Uterus (tissue), 4 donors: ENCODE measurements at places on chromosomes 5 and 9.

- DNase-seq = no peak
These were observed 944.8 kb downstream of the DTWD2 start for GRCh38 chr5:118043531-118043930.

DNA sequence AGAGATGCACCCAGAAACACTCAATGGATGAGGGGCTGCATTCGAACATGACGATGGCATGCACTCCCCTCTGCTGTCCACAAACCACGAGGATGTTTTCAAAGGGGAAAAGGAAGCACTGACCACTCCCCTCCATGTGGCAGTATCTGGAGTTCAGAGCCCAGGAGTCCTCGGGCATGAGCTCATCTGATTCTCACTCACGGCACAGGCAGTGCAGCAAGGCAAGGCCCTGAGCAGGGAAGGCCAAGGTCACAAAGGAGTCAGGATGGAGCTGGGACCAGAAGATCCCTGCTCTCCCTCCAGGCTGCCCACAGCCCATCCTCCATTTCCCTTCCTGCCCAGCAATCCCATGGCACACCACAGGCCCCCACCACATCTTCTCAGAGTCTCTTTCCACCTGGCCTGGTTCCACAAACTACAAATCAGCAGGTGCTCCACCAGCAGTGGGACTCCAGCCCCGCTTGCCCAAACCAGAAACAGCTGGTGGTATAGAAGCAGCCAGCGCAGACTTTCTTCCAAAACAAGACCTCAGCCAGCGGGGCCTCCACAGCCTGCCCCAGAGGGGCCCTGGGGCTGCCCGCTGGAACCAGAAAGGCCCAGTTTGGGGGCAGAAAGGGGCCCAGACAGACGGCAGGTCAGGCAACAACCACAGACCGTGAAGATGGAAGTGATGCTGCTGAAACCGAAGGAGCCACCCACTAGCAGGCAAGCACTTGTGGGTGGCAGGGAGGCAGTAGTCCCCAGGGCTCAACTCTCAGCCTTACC, 12.2 kb downstream of the TNIP1 start:
- DNase-seq = no peak

- DNase-seq = no peak
These were observed 5.3 kb downstream of the C1QTNF3 start for GRCh38 chr5:34037726-34038125.

GRCh38 chr5:128870373-128870772, 94.9 kb upstream of the SLC27A6 start:
- DNase-seq = no peak

- DNase-seq = no peak
These were observed 79.1 kb upstream of the ALDH1B1 start for GRCh38 chr9:38313421-38313820.

DNA sequence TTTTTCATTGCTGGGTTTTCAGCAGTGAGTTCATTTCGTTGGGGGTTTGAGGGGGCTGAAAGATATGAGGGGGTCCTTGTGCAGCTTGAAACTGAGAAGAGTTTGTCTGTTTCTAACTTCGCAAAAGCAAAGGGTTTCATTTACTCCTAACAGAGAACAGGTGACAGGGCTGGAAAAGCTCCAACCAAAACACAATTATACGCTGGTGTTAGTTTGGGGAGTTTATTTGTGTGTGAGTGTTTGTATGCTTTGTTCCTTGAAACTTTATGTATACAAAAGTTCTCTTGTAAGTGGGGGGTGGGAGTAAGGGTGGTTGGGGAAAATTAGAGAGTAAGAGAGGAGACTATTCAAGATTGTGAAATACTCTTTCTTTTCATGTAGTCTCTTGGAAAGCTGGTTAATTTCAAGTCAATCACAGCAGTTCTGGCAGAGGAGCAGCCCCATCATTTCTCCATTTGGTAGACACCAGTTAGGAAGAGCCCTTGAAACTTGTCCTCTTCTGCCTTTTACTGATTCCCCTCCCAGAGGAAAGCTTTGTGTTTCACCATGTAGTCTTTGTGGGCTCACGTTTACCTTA, 881 bp downstream of the TNFAIP8 start:
- no peak for DNase-seq

DNA sequence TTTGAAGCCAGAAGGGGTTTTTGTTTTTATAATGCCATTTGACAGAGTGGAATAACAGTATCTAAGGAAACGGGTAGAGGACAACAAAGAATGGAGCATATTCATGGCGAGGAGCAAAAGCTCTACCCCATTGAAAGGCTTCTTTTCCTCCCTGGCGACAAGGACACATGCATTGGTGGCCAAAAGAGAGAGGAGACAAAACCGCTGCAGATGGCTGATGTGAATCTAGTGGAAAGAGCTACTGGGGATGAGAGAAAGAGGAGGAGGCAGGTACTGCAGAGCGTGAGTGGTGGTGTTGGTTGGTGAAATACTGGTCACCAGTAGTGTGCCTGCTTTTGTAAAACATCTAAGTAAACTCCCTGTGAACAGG, 491 bp downstream of the APC start:
- no peak for DNase-seq

- DNase-seq = no peak
These were observed 80.0 kb upstream of the LRRTM2 start for GRCh38 chr5:138955013-138955660.

DNA sequence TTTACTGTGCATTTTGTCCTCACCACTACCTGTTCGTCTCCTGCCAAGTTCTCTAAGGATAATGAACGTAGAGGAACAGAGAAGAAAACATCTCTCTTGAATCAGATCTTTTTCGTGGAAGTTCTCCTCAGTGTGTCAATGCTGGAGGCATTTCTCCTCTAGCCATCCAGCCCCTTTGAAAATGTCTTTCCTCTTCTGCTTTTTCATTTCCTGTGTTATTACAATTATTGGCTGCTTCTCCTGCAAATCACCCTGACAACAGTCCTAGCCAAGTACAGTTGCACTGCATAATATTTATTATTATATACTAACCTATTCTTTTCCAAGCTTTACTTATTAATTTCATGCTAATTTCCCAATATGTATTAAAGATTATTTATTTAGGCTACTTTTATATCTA, 61.8 kb upstream of the TRPM3 start:
- no peak for DNase-seq

DNA sequence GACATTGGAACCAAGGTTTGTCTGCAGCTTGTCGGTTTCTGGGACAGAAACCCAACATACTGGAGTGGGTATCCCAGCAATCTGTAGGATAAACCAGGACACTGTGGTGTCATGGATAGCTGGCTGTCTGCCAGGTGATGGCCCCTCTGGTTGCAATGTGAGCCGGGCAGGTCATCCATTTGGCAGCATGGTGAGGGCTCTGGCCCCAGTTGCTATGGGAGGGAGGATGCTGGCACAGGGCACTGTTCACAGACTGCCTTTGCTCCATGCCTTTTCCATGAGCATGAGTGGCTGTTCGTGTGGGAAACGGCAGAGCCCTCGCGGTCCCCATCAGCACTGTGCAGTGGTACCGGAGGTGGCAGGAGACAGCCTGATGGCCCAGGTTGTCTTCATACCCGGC, 6.4 kb downstream of the S1PR3 start:
- no peak for DNase-seq

GRCh38 chr5:178602752-178603151, 12.6 kb upstream of the COL23A1 start:
- DNase-seq = no peak

GRCh38 chr9:32839013-32839885, 55.9 kb downstream of the TMEM215 start:
- no peak for DNase-seq

DNA sequence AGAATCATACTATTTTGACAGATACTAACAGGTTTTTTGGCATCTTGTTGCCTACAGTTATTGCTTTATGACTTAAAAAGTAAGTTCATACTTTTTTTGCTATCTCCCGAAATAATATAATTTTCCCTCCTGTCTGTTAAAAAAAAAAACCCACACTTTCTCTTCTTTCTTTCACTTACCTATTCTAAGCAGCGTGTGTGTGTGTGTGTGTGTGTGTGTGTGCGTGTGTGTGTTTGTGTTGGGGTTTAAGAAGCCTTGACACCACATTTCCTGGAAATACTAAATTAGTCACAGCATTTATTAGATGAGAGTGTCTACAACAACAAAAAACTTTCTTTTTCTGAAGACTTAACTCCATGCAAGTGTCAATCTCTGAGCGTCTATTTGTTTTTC, 12.4 kb downstream of the TNFAIP8 start:
- DNase-seq = no peak

- DNase-seq = no peak
These were observed 104.3 kb upstream of the PCSK1 start for GRCh38 chr5:96537386-96537785.

DNA sequence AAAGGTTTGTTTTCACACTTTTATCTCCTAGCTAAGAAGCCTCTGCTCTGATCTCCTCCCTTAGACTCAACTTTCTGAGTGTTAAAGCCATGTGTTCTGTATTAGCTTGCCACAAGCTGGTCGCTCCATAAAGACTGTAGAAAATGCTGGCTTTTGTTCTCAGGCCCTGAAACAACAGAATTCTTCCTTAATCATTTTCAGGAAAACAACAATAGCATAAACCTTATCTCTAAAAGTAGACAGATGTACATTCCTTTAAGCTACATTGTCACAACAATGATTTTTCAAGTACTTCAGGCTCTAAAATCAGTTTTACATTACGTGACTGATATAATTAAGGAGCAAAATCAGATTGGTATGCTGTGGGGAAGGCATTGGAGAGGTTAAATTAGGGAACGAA, 41.9 kb downstream of the VCAN start:
- no peak for DNase-seq

GRCh38 chr9:112120030-112120341, 55.1 kb downstream of the SUSD1 start:
- DNase-seq = no peak

- no peak for DNase-seq
These were observed 250.4 kb upstream of the GRAMD2B start for GRCh38 chr5:126172812-126173211.

GRCh38 chr9:36791222-36791950, 218.7 kb downstream of the MELK start:
- DNase-seq = no peak

- DNase-seq = no peak
These were observed 87.1 kb upstream of the SAP30L start for GRCh38 chr5:154358516-154359220.

DNA sequence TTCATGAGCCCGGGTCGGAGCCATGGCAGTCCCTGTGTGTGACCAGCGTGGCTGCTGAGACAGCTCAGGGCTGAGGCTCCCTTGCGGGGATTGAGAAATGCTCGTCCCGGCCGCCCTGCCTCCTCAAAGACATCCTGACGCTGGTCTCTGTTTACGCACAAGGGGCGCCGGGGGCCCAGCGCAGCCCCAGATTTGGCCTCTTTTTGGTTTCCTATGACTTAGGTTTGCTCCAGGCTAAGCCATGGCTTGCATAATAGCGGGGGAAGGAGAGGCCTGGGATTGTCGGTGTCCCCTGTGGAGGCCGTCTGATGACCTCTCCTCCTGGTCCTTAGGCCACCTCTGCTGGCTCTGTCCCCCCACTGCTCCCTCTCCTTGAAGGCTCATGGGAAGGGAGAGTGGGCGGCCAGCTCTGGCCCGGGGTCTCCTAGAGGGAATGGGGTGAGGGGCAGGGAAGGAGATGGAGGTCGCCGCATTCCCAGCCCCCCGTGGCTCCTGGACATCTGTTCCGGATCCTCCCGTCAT, 3.5 kb downstream of the LAMC3 start:
- no peak for DNase-seq

GRCh38 chr9:93265972-93266371, 82.0 kb downstream of the WNK2 start:
- no peak for DNase-seq

DNA sequence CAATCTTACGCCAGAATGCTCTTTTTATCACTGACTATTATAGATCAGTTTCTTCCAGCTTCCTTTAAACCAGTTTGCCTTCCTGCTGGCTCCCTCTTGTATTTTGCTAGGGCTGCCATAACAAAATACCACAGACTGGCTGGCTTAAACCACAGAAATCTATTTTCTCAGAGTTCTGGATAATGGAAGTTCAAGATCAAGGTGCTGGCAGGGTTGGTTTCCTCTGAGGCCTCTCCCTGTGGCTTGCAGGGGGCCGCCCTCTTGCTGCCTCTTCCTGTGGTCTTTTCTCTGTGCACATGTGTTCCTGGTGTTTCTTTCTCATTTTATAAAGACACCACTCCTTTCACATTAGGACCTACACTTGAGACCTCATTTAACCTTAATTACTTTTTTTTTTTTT, 6.8 kb upstream of the FXN start:
- DNase-seq = no peak

GRCh38 chr5:81154725-81155124, 78.4 kb upstream of the CKMT2 start:
- DNase-seq = no peak

DNA sequence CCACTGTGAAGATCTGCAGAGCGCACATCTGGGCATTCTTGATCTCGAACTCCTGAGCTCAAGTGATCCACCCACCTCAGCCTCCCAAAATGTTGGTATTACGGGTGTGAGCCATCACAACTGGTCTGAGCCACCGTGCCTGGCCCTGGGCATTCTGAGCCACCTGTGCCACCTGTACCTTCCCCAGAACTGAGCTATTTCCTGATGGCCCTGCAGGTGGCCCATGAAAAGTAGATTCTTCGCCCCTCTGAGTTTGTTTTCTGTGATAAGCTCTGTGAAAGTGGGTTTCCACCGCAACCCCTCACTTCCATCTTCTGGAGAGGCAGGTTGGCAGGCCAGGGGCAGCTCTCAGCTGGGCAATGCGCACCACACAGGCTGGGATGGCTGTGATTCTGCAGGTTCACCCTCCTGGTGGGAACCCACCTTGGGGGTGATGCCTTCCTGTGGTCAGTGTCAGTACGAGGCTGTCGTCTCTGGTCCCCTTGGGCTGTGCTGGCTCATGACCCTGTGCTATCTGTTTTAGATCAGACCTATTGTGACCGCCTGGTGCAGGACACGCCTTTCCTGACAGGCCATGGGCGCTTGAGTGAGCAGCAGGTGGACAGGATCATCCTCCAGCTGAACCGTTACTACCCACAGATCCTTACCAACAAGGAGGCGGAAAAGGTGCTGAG, 11.3 kb downstream of the CARD19 start:
- DNase-seq = peak; percentile 10

DNA sequence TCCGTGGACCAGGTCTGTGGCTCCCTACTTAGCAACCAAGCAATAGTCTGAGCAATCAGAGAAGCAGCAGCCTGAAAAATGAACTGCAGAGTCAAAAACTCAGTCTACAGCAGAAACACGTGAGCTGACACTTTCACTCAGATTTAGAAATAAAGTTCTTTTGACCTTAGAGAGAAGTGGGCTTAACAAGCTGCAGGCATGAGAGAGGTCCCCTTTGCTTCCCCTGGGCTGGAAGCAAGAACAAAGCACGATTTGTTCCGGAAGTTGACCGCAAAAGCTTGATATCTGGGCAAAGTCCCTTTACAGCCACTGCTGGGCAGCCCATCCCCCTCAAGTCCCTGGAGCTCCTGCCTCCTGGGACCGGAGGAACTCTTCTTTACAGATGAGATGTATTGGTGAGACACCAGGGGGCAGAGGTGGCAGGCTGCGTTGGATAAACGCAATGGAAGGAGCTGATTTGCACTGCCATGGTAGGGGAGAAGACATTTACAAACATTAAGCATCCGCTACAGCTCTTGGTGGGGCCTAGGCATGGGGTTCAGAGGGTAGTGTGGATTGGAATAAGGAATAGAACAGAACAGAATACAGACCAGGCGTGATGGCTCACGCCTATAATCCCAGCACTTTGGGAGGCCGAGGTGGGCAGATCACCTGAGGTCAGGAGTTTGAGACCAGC, 5.8 kb upstream of the SOWAHA start:
- no peak for DNase-seq
